ENCODE measurements at places on chromosomes 6 and 20. TPM values are rescaled to one million over a fixed set of nuclear protein-coding genes. Genes with fewer than 3 reads are reported as not detected.

GRCh38 chr6:116471531-116471930, 10.4 kb downstream of the CALHM6 start:
- no peak for DNase-seq

CST5 gene
- total RNA-seq: not detected

- DNase-seq: no peak
Observed at GRCh38 chr6:14429396-14429795, 311.8 kb downstream of the CD83 start.

DNA sequence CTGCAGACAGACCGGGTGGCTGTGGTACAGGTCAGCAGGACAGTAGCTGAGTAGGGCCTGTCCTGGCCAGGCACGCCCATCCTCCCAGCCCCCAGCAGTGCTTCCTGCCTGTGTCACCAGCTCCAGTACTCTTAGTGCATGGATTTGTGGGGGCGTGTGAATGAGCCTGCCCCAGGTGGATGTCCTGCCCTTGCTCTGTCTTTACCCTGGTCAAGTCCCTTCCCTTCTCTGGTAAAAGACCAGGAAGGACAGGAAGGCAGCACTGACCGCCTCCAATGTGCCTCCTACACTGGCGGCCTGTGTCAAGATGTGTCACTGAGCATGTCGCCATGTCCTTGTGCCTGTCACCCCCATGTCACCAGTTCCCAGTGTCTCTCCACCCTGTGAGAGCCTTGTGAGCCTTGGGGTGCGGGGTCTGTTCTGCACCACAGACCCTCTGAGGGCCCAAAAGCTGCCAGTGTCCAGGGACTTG, 11.9 kb downstream of the TEAD3 start:
- no peak for DNase-seq

GRCh38 chr6:1407499-1407990, 18.2 kb downstream of the FOXF2 start:
- DNase-seq: no peak

- no peak for DNase-seq
Observed at GRCh38 chr6:78436335-78436734, 431.0 kb upstream of the IRAK1BP1 start.

DNA sequence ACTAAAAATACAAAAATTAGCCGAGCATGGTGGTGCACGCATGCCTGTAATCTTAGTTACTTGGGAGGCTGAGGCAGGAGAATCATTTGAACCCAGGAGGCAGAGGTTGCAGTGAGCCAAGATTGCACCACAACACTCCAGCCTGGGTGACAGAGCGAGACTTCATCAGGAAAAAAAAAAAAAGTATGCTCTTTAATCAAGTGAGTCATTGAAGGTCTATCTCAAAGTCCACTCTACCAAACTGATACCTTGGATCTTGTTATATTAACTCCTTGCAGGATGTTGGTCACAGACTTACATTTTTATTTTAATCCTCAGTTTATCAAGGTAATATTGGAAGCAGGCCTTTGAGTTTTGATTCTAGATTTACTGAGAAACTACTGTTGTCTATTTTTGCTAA, 348.7 kb downstream of the COL12A1 start:
- no peak for DNase-seq

GRCh38 chr20:14963262-14963663, 625.9 kb upstream of the FLRT3 start:
- DNase-seq: no peak

DNA sequence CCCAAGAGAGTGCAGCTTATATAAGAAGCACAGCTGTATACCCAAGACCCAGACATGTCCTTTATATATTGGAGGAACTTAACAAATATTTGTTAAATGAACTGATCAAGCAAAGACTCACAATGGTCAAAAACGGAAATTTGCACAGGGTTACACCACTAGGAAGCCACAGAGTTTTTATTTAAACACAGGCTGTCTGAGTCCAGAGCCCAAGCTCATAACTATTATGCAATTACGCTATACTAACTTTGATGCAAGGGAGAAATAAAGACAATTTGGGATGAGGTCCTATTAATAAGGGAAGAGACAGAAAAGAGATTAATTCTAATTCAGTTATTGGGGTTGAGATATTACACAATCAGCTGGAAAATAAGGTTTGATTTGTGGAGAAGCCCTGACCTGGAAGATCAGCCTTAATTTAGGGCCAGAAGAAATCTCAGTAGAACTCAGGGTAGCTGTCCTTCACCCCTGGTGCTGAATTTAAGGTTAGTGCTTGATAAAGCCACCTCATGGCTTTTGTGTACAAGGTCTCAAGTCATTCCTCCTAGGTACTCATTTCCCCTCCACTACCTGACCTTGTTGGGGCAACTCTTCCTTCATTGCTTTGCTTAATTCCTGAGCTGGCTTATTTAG, 10.5 kb upstream of the ZNF334 start:
- DNase-seq: no peak

- no peak for DNase-seq
Observed at GRCh38 chr20:11394145-11394833, 523.4 kb upstream of the BTBD3 start.

COL21A1 gene
- total RNA-seq: 1.3 TPM

DNA sequence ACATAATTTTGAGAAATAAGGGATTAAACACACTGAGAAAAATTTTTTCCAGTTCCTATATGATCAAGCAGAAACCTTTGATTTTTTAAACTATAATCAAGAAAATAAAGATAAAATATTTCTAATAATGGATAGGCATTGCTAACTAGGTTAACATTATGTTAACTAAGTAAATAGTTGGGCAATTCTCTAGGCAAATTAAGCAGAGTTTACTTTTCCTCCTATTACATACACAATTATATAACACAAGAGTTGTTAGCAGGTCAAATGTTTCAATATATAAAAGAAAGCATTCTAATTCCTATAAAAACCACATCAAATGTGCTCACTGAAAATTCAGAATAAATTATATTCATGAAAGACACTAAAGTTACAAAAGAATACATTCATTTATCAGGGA, 191.7 kb downstream of the GMDS start:
- no peak for DNase-seq

DNA sequence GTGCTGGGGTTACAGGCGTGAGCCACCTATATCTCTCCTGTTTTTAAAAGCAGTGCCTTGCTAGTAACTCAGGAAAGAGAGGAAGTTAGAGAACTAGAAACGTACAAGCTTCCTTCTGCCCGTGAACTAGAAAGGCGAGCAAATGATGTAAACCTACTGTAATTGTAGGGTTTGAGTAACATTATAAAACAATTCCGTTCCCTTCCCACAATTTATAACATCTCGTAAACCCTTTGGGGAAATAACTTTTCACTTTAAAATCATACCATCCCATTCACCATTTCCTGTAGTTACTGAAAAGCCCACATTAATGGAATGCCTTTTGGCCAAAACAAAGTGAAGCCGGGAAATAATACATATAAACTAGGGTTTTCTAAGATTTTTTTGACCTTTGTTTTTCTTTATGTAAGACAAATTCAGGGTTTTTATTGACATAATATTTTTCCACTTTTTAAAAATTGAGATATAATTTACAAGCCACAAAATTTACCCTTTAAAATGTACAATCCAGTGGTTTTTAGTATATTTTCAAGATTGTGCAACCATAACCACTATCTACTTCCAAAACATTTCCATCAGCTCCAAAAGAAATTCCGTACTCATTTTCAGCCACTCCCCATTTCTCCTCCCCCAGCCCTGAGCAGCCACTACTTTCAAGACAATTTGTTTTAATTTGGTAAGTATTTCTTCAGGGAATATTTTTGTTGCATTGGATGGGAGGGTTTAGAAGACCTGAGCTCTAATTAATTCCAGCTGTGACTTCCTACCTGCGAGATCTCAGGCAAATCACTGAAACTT, 175.1 kb upstream of the PDE10A start:
- DNase-seq: no peak

DNA sequence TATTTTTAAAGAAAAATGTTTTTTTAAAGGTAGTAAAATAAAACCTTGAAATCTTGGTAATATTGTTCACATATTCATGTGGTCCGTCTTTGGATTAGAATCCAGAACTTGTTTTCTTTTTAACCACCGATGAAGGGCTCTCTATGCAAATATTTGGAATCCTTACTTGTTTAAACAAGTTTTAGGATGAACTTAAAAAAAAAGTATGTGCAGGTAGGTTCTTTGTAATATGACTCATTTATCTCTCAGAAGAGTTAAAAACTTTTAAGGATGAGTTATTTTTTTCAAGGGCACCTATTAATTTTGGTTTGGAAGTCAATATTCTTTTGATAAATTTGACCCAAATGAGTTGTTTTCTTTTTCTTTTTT, 8.9 kb downstream of the DSP start:
- no peak for DNase-seq

LY6G6D gene
- not detected for total RNA-seq

GJA10 gene
- total RNA-seq: not detected

- no peak for DNase-seq
Observed at GRCh38 chr6:23952245-23952644, 173.8 kb upstream of the NRSN1 start.

DNA sequence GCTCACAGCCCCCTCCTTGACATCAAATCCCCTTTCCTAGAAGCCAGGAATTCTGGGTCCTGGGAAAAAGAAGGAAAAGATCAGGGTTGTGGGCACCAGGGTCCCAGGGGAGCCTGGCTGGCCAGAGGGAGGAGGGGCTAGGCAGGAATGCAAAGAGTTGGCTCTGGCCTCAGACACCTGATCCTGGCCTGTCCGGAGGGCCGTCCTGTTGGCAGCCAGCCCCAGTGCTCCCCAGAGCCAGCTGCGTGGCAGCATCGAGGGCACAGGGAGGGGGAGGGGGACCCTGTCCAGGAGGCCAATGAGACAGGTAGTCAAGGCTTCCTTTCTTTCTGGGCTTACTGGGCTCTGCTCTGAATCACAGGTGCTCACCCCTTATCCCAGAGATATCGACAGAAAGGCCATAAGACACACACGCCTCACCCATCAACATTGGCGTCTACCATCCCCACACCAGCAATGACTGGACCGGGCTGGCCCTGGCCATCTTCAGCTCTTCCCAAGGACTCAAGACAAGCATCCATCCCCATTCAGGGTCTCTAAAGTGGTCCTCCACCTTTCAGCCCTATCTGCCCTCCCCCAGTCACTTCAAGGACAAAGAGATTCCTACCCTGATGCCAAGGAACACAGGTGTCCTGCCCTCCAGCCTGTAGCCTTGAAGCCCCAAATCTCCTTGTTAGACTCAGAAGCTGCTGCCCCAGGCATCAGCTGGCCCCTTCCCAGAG, 723 bp downstream of the COL11A2 start:
- no peak for DNase-seq

DNA sequence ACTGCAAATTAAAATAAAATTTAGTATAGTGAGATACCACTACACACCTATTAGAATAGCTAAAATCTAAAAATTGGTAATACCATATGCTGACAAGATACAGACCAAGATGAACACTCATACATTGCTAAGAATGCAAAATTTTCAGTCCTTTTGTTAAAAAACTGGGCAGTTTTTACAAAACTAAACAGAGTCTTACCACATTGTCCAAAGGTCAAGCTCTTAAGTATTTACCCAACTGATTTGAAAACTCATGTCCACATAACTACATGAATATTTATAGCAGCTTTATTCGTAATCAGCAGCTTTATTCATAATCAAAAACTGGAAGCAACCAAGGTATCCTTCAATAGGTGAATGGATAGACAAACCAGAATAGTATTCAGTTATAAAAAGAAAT, 10.0 kb downstream of the POLR3F start:
- no peak for DNase-seq

TMEM74B gene
- total RNA-seq: 0.42 TPM

DNA sequence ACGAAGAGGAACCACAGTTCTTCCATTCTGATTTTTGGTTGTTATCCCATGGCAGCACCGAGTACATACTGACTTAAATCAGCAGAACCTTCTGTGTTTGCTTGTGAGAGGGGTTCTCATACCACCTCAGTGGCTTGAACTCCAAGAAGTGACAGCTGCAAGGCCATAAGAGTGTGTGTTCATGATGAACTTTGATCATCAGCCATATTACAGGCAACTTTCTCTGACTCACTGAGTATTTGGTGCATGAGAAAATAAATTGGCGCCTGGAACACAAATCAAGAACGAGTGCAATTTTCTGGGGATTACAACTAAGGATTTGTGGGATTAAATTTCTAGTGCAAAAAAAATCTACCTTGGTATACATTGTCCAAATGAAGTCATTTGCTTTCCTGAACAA, 68.9 kb downstream of the CYP39A1 start:
- no peak for DNase-seq

GRCh38 chr6:43903739-43904290, 133.8 kb downstream of the VEGFA start:
- DNase-seq: no peak

BNIP5 gene
- total RNA-seq: not detected

- DNase-seq: no peak
Observed at GRCh38 chr6:81486234-81486633, 266.2 kb downstream of the TENT5A start.

DNA sequence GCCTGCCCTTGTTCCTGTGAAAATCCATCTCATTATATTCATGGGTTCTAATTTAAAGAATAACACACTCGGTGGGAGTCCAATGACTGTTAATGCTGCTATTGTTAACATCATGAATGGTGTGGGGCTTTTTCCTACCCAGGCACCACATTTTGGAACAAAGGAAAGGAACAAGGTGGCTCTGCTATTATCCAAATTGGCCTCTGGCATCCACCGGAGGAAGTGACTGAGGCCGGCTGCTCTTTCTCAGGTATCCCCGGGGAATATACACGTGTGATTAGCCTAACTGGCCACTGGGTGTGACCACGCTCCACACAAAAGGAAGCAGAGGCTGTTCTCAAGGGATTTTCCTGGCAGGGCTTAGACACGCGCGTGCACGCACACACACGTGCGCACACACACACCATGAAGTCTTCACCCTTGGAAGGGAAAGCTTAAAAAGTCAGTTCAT, 601.2 kb upstream of the ARID1B start:
- no peak for DNase-seq

- DNase-seq: no peak
Observed at GRCh38 chr20:25259788-25260254, 11.9 kb downstream of the PYGB start.

DNA sequence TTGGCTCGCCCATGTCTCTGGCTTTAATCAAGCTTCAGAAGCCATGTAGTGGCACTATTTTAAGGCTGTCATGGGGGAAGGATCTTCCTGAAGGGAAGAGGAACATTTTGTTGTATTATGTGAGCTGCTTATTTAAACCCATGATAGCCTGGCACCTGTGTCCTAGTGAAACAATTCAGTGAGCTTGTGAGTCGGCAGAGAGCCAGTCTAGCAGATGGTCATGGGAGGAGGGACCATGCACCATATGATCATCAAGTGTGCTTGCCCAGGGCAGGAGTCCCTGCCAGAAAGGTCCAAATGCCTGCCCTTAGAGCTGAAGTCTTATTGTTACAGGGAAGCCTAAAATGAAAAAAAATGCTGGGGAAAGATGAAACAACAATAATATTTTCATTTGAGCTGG, 132.9 kb downstream of the PRDM13 start:
- DNase-seq: no peak

GRCh38 chr20:15627501-15627903, 945.7 kb downstream of the KIF16B start:
- no peak for DNase-seq
